T follicular helper cell (primary cell): ENCODE measurements at places on chromosomes 7 and 10.

DNA sequence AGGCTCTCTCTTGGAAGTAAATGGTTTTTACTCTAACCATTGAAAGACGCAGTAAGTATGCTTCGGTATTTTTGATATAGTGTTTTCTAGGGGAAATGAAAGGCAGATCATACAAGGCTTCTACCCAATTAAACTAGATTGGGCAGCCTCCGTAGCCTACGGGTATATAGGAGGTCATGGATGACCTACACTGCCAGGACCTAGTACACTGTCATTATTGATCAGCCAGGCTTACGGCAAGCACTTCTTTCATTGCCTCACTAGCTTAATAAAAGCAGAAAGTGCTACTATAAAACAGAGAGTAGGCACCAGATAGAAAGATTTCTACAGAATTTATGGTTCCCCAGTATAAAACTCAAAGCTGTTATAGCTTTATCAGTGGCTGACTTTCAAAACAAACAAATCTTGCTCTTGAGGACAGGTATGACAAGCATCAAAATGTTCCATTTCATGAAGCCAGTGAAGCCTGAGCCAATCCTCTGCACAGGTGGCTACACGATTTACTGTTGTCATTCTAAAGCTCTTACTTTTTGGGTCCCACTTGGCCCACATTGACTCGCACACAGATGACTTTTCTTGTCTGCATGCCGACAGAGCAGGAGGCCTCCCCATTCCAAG is 358.1 kb downstream of the THSD7A start:
- DNase-seq, result no peak

DNA sequence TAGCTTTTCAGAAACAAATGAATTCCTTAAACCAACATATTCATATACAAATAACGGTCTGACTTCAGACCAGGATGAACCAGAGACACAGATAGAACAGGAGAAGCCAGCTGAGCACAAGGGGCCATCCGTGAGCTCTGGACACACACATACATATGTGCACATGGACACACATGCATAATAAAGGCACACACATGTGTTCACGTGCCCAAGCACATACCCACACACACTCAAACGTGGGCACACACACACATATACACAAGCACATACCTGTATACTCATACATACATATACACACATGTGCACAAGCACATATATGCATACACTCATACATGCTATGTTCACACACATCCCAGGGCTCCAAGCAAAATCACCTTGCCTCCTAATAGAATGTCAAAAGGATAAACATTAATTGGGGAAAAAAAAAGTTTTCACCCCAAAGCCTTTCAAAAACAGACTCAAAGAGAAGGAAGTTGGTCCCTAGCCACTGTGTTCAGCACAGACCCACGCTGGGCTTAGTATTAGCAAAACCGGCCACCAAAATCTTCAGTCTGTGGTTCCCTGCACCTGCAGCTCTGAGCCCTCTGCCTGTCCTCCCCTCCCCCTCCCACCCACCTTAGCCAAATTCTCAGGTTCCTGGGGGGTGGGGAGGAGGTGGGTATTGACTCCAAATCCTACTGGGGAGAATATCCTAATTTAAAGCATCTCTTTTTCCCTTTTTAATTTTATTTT is 100.4 kb upstream of the MACROH2A2 start:
- no peak for DNase-seq

DNA sequence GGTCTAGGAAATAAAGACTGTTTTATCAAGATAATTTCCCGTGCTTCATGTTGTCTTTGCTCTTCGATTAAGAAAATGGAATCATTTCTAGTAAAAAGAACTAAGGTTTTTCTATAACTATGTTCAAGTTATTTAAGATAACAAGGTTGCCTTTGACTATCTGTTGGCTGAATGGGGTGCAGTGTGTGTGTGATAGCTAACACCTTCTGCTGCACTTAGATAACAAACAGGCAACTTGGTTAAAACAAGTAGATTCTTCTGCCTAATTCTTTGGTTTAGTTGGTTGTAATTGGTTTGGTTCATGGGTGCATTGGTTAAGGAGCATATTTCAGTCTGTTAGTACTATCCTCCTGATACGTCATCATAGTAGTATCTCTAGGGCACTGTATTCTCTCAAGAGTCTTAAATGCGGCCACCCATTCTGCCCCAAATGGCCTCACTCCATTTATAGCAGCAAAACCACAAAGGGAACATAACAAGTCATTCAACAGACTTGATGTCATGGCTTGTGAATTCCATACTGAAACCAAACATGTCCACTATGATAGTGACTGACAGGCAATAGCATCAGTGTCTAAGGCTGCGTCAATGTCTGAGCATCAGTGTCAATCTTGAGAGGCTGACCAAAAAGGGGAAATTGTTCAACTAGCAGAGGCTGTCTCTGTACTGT is 55.7 kb downstream of the CCDC3 start:
- no peak for DNase-seq

- no peak for DNase-seq
Measured at GRCh38 chr10:71297343-71297742, 21.7 kb upstream of the SLC29A3 start.

GRCh38 chr7:123798532-123799188 is 46.3 kb upstream of the HYAL4 start:
- DNase-seq, result no peak

- no peak for DNase-seq
Measured at GRCh38 chr10:59960751-59961150, 54.4 kb upstream of the CCDC6 start.

DNA sequence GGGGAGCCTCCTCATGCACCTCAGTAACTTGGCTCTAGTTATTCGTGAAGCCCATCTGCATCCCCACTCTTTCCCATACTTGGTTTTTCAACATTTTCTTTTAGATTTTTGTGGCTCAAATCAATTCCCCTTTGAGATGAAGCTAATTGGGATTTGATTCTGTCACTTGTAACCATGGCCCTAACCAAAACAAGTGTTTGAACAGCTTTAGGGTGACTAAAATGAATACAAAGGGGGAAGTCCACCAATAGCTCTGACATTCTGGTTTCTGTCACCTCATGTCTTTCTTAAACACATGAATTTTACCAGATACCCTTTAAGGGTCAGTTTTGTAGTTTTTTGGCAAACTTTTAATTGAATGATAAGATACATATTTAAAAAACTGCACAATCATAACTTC is 87.0 kb downstream of the PCGF5 start:
- no peak for DNase-seq

- DNase-seq, result no peak
Measured at GRCh38 chr10:33476757-33477273, 142.3 kb upstream of the NRP1 start.

DNA sequence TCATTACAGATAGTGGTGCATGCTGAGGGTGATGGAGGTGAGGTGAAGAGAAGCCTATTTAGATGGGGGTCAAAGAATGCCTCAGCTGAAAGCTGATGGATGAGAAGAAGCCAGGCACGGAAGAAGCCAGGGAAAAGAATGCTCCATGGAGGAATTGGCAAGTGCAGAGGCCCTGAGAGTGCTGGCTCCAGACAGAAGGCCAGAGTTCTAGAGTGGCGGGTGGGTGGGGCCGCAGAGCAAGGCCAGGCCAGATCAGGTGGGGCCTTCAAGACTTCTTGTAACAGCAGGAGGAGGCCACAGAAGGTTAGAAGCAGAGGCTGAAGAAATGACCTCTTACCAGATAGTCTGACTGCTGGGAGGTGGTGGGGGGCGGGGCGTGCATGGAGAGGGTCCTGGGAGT is 7.3 kb downstream of the EEPD1 start:
- no peak for DNase-seq

DNA sequence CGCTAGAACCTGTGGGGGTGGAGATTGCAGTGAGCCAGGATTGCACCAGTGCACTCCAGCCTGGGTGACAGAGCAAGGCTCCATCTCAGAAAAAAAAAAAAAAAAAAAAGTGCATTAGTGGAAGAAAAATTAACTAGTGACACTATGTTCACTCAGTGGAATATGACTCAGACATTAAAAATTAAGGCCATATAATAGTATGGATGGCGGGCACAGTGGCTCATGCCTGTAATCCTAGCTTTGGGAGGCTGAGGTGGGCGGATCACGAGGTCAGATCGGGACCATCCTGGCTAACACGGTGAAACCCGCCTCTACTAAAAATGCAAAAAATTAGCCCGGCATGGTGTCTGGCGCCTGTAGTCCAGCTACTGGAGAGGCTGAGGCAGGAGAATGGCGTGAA is 3.4 kb downstream of the PHYH start:
- no peak for DNase-seq

GRCh38 chr7:137590756-137591305 is 247.3 kb upstream of the PTN start:
- no peak for DNase-seq

DNA sequence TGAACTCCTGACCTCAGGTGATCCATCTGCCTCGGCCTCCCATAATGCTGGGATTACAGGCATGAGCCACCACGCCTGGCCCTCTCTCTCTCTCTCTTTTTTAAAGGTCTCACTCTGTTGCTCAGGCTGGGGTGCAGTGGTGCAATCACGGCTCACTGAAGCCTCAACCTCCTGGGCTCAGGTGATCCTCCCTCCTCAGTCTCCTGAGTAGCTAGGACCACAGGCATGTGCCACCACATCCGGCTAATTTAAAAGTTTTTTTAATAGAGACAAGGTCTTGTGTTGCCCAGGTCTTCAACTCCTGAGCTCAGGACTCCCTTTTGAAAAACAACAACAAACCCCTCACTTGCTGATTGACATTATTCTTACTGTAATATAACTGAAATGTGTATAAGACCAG is 11.6 kb downstream of the PALD1 start:
- DNase-seq, result no peak

DNA sequence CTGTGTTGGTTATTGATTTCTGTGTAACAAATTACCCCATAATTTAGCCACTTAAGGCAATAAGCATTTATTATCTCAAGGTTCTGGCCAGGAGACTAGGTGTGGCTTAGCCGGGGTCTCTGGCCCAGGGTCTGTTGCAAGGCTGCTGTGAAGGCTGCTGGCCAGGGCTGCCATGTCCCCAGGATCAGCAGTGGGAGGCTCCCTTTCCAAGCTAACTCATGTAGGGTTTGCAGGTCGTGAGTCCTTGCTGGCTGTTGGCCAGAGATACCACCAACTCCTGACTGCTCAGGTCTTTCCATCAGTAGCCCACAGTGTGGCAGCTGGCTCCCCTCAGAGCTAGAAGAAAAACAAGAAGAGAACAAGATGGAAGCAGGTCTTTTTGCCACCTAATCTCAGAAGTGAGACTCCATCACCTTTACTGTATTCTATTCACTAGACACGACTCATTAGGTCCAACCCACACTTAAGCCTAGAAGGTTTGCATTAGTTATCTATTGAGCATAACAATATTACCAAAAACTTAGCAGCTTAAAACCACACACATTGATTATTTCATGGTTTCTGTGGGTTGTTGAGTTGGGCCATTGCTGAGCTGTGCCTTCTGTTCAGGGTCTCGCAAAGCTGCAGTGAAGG is 185.6 kb downstream of the PFKFB3 start:
- no peak for DNase-seq

DNA sequence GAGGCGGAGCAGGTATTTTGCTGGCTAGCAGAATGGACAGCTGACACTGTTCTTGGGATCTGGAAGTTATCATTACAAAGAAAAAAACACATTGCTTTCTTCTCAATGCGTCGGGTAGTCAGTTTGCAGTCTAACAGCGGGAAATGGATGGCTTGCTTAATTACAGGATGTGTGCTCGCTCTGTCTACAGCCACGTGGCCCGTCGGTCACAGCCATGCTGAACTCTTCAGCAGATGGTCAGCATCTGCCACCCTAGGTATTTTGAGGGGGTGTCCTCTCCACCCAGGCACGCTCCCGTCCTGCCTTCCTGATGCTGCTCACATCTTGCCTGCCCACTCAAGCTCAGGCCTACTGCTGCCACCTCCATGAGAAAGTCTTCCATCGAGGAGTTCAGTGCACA is 20.4 kb upstream of the INMT start:
- DNase-seq, result no peak

DNA sequence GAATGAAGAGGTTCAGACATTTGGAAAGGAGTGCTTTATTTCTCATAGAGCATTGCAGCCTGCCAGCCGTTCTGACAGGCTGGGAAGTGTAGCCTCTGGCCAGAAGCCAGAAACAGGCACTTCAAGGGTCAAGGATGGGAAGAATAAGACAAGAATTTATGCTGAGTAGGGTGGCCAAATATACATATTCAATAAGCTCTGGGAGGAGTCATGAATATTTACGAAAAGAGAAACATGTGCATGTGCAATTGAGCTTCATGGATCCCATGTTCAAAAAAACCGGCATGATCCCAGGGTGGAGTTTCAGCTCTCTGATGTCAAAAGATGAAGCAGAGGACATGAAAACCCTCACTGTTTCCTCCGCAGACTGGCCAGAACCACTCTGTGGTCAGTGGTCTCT is 32.9 kb downstream of the TLX1 start:
- DNase-seq, result no peak

GRCh38 chr10:67934336-67934735 is 49.9 kb downstream of the SIRT1 start:
- DNase-seq, result no peak

DNA sequence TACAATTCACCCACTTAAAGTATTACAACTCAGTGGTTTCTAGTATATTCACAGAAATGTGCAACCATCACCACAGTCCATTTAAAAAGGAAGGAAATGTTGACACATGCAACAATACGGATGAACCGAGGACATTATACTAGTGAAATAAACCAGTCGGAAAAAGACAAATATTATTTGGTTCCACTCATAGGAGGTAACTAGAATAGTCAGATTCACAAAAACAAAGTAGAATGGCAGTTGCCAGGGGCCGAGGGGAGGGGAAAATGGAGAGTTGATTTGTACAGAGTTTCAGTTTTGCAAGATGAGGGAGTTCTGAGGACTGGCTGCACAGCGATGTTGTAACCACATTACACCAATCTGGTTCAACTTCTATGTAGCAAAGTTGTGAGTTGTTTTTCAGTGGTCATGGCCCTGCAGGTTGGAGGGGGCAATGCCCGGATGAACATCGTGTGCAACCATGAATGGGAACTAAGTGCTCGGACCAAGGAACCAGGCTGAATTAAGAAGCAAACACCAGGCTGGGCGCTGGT is 17.6 kb upstream of the TNPO3 start:
- no peak for DNase-seq

DNA sequence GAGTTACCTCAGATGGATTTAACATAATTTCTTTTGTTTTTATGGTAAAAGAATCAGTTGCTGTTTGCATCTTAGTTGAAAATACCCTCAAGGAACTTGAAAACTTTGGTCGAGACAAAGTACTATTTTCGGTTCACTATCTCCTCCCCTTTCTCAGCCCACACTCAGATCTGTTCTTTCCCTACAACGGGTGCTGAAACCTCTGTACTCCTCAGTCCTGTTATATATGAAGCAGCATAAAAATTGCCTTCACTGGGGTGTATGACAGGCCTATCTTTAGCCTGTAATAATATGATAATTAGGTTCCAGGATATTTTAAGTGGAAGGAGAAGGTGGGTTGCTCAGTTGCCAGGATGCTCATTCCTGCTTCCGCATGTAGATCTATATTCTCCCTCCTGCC is 105.2 kb upstream of the NOBOX start:
- DNase-seq, result no peak

DNA sequence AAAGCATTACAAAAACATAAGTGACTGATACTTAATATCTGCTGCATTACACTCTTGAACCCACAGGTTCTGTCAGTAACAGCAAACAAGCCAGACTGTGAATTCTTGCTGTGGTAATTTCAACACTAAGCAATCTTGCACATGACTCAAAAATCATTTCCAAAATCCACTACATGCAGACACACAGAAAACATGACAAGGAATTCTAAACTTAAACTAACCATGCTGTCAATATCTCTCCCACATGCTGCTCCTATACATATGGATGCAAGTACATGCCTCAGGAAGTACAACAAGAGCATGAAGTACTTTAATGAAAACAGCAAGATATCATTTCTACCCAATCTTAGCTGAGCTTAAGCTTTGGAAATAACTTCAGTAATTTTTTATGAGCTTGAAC is 890.2 kb upstream of the KCND2 start:
- no peak for DNase-seq

- DNase-seq, result no peak
Measured at GRCh38 chr10:61543831-61544230, 90.7 kb upstream of the TMEM26 start.
